BJ (cell line): ENCODE measurements at places on chromosomes 16 and 17.

GRCh38 chr16:79607587-79607986 lies 7.0 kb upstream of the MAF start:
- no peak for DNase-seq

DNA sequence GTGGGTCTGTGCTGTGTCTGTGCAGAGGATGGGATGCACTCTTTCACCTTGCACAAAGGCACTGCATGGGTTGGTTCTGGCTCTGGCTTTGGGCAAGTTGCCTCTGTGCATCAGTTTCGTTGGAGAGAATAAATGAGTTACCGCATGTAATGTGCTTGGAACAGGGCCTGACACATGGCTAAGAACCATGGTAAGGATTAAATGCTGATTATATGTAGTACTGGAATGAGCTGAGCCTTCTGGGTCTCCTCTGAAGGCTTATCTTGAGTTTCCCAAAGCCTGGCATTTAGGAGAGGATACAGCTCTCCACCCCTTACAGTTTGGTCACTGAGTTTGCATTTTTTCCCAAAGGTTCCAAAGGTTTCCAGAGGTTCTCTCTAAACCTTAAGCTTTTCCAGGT lies 69.1 kb downstream of the KSR1 start:
- no peak for DNase-seq

GRCh38 chr16:63069047-63069446 lies 1032.8 kb upstream of the CDH8 start:
- DNase-seq = no peak

DNA sequence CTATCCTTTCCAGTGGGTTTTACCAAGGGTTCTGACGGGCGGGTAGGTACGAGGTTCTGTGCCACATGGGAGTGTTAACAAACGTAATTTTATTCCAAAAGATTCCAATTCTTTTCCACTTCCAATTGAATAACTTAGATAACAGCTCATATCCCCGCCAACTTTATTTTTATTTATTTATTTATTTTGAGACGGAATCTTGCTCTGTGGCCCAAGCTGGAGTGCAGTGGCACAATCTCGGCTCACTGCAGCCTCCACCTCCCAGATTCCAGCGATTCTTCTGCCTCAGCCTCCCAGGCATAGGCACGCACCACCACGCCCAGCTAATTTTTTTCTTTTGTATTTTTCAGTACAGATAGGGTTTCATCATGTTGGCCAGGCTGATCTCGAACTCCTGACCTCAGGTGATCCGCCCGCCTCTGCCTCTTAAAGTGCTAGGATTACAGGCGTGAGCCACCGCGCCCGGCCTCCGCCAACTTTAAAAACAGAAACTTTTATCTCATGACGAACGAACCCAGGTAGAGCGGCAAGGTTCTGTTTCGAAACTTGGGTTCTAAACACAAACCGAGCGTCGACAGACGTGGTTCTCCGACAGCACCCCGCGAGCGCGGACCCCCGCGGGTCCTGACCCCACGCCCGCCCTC lies 613 bp downstream of the ECI1 start:
- DNase-seq = no peak

GRCh38 chr17:74019860-74020259 lies 183.6 kb upstream of the RPL38 start:
- no peak for DNase-seq

DNA sequence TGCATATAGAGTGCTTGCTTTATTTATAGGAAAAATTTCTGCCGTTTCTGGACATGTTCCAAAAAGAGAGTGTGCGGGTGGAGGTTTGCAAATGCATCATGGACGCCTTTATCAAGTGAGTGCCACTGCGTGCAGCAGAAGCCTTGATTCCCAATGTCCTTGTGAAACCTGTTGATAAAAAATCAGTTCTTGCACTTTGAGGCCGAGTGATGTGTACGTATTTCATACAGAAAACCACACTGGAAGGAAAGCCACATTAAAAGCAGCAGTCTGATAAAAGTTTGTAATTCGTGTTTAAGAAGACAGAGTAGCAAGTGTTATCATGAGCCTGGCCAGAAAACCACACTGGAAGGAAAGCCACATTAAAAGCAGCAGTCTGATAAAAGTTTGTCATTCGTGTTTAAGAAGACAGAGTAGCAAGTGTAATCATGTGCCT lies 78.0 kb downstream of the KNOP1 start:
- no peak for DNase-seq

DNA sequence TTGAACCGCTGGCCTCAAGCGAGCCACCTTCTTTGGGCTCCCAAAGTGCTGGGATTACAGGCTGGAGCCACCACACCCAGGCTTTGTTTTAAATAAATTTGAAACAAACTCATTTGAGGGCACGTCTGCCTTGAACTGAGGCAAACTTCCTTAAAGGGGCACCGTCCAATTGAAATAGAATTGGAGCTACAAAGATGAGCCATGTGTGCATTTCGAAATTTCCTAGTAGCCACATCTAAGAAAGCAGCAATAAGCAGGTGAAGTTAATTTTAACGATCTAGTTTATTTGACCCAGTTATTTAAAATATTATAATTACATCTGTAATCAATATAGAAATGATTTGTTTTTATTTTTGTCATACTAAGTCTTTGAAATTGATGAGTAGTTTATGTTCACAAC lies 755 bp upstream of the C16orf89 start:
- DNase-seq = no peak

GRCh38 chr16:79307214-79307613 lies 293.3 kb downstream of the MAF start:
- DNase-seq = no peak

DNA sequence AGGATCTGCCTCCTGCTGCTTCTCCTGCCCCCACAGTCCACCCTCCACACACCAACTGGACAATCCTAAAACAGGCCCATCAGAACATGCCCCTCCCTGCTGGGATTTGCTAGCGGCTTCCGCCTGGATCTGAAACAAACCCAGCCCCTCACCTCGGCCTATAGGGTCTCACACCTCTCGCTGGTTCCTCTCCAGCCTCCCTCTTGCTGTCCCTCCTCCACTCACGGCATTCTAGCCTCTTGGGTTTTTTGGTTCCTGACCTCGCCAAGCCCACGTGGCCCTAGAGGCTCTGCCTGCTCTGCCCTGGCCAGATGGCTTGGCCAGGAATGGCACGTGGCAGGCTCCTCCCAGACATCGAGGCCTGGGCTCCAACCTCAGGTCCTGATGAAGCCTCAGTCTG lies 15.7 kb upstream of the MTSS2 start:
- no peak for DNase-seq

DNA sequence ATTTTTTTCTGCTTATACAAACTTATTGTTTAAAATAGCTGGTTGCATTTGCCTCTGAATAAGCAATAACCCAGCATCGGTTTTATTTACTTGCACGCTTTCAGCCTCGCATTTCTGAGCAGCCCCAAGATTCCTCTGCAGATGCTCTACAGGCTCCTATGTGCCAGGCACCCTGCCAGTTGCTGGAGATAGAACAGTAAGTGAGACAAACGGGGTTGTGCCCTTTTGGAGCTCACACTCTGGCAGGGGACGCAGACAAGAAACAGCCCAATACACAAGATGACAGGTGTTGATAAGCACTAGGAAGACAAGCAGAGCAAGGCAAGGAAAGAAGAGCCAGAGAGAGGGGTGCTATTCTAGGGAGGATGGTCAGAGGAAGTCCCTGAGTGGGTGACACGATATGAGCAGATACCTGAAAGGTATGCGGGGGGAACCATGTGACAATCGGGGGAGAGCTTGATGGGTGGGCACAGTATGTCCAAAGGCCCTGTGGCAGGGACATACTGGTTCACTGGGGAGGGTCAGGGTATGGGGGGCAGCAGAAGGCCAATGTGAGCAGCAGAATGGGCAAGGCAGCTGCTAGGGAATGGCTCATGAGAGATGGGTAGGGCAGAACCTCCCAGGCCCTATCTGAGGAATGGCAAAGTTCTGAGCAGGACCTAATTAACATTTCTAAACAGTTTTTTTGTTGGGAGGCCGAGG lies 18.7 kb upstream of the ADORA2B start:
- no peak for DNase-seq

DNA sequence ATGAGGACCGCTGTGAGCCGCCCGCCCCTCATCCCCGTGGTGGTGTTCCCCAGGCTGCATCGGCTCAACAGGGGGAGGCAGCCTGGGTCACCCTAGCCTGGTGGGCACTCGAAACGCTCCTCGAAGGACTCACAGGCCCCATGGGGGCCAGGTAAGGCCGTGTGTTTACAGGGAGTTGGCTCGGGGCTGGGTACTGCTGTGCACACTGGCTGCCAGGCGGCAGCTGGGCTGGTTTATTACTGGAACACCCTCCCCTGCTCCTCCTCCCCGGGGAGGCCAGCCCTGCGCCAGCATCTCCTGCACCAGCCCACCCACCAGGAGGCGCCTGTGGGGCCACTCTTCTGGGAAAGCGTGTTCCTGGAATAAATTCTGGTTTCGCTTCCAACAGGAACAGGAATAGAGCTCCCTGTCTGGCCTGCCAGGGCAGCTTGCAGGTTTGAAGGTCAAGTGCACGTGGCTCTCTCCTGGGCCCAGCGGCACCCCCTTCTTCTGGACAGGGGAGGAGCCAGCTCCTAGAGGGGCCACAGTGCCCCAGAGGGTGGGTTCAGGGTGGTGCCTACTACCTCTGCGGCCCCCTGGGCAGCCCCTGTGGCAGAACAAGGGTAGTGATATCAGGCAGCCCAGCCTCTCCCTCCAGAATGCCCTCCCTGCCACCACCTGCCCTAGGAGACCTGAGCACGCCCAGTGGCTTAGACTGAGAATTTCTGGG lies 11.3 kb downstream of the MCRIP1 start:
- DNase-seq = no peak

DNA sequence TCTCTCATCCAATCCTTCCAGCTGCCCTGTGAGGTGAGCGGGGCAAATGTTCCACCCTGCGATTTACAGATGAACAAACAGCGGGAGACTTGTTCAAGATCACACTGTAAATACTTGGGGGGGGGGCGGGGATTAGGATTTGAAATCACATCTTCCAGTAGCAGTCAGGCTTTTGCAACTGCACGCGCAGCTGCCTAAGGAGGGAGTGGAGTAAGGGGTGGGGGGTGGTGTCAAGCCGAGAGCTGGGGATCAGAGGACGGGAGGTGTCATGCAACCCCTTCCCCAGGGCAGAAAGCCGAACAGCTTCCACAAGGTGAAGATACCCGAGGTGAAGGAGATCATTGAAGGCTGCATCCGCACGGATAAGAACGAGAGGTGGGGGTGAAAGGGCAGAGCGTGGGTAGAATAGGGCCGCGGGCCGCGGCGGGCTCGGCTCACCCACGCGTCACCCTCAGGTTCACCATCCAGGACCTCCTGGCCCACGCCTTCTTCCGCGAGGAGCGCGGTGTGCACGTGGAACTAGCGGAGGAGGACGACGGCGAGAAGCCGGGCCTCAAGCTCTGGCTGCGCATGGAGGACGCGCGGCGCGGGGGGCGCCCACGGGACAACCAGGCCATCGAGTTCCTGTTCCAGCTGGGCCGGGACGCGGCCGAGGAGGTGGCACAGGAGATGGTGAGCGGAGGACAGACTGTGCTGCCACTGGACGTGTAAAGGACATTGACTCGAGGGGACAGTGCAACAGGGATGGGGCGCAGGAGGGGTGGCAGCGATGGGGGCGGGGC lies 4.6 kb downstream of the WNK4 start:
- DNase-seq = no peak

GRCh38 chr16:64272028-64272427 lies 849.8 kb downstream of the CDH11 start:
- DNase-seq = no peak

DNA sequence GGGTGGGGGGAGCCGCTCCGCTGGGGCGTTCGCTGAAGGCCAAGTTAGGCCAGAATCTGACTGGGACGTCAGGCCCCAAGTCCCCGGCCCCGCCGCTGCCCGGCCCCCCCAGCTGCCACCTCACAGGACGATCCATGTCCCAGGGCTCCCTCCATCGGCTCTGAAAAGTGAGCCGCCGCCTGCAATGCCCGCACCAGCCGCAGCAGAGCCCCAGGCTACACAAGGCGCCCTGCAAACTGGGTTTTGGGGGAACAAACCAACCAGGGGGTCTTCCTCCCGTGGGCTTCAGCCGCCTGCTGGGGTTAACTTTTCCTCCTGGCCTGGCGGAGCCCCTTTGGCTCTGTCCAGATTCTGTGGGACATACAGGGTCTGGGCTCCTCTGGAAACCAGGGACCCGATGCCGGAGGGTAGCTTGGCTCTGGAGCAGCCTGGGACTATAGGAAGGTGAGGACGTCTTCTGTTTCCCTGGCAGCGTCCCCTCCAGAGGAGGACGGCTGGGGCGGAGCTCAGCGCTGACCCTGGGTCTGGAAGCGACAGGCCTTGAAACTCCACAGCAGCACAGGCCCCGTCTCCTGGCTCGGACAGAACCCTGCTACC lies 835 bp downstream of the NME4 start:
- DNase-seq = no peak

- DNase-seq = no peak
Observed at GRCh38 chr16:58027161-58027915, 1.8 kb downstream of the MMP15 start.

DNA sequence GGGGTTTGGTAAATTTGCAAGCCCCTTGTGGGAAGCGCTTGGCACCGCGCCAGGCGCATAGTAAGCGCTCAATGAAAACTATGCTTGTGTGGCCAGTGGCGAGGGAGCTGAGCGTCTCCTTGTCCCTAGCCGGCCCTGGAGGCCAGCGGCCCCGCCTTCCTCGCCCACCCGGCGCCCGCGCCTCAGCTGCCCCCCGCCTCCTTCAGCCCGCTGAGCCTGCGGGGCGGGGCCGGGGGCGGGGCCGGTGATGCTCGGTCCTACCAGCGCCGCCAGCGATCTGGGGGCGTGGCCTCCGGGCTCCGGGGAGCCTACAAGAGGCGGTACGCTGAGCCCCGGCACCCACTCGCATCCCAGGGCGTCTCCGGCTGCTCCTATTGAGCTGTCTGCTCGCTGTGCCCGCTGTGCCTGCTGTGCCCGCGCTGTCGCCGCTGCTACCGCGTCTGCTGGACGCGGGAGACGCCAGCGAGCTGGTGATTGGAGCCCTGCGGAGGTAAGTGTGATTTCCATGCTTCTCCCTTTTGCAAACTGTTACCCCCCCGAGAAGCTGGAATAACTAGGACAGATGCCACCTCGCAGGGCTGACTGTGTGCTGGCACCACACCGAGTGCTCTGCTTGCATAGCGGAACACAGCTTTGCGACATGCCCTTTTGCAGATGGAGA lies at the start of gene CRISPLD2:
Gene CRISPLD2, plus strand, starts transcription at position 342 of the 661 bp plus-strand sequence. CDS start 18,511 bp downstream, outside the sequence.
- no peak for DNase-seq

- no peak for DNase-seq
Observed at GRCh38 chr16:87653234-87653633, 50.9 kb downstream of the JPH3 start.

DNA sequence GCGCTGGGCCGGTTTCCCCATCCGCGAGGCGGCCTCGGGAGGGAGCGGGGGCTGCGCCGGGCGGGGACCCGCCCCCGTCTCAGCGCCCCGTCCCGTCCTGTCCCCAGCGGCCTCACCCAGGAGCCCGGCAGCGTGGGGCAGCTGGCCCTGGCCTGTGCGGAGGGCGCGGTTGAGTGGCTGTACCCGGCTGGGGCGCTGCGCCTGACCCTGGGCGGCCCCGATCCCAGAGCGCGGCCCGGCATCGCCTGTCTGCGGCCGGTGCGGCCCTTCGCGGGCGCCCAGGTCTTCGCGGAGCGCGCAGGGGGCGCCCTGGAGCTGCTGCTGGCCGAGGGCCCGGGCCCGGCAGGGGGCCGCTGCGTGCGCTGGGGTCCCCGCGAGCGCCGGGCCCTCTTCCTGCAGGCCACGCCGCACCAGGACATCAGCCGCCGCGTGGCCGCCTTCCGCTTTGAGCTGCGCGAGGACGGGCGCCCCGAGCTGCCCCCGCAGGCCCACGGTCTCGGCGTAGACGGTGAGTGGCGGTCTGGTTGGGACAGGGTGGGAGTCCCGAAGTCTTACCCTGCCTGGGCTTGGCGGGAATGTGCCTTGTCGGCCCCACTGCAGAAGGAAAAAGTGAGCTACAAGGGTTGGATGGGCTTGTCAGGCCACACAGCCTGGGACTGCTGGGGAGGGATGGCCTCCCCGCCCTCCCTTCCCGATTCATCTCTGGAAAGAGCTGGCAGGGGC lies 720 bp downstream of the METRN start:
- no peak for DNase-seq
